ENCODE measurements at places on chromosomes 3 and 15. TPM values are rescaled to one million over a fixed set of nuclear protein-coding genes. Genes with fewer than 3 reads are reported as not detected.

TMCO5A gene
- total RNA-seq: not detected

GRCh38 chr15:101394654-101395053 is 94.9 kb downstream of the PCSK6 start:
- no peaks in the 10 kb centered on the region for H3K27me3 ChIP-seq
- no peaks in the 10 kb centered on the region for H3K36me3 ChIP-seq
- DNase-seq: no peak
- no peak overlapping the region for H3K27ac ChIP-seq
- no peak overlapping the region for H3K4me3 ChIP-seq

DNA sequence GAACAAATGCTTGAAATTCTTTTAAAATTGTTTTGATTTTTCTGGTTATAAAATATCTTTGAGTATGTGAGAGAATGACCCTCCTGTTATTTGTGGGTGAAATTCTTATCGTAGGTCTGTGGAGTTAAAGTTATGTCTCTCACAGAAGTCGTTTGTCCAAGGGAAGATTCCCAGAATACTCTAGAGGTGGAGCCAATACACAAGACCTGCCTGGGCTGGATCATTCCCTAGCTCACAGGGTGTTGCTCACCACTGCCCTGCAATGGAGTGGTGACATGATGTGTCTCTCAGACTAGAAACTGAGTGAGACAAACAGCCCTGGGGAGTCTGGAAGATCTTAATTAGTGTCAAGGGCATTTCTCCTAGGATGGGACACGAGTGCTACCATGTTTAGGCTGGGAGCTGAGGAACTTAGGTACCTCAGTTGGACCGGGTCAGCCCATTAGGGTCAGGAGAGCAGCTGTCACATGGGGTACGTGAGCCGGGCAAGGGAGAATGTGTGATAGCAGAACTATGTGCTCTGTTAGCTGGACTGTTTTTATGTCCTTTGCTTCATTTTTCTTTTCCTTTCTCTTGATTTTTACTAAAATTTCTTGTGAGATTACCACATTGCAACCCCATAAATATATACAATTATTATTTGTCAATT is 53.6 kb upstream of the MYO5C start:
- H3K36me3 ChIP-seq: peaks cover 26% of the 10 kb centered on the region
- no peaks in the 10 kb centered on the region for H3K4me1 ChIP-seq
- H3K27ac ChIP-seq: no peak overlapping the region
- H3K4me3 ChIP-seq: no peak overlapping the region
- no peak for DNase-seq

GOLGA8S gene
- total RNA-seq: not detected

- peak within 1 kb of the TSS; percentile 43 for H3K27ac ChIP-seq
- no peaks in the 10 kb centered on the region for H3K27me3 ChIP-seq
- H3K36me3 ChIP-seq: no peaks in the 10 kb centered on the region
- H3K4me1 ChIP-seq: peaks cover 30% of the 10 kb centered on the region
- H3K4me3 ChIP-seq: peak within 1 kb of the TSS; percentile 87
- DNase-seq: peak; percentile 36
These were observed at the start of gene CHST2 for GRCh38 chr3:143119009-143119914. TSS of gene CHST2 (plus strand) at chr3:143119771. CDS start at chr3:143120817, 1,046 bp downstream.

GRCh38 chr3:139455206-139455605 is 21.1 kb downstream of the RBP2 start:
- H3K4me1 ChIP-seq: no peaks in the 10 kb centered on the region
- no peaks in the 10 kb centered on the region for H3K27me3 ChIP-seq
- no peak overlapping the region for H3K4me3 ChIP-seq
- no peak for DNase-seq
- no peaks in the 10 kb centered on the region for H3K36me3 ChIP-seq

NMB gene
- 3.6 TPM for total RNA-seq

- H3K27ac ChIP-seq: no peak overlapping the region
- no peak overlapping the region for H3K4me3 ChIP-seq
- H3K27me3 ChIP-seq: no peaks in the 10 kb centered on the region
- no peaks in the 10 kb centered on the region for H3K36me3 ChIP-seq
- no peak for DNase-seq
These were observed 52.6 kb downstream of the MCF2L2 start for GRCh38 chr3:183375787-183376186.

DNA sequence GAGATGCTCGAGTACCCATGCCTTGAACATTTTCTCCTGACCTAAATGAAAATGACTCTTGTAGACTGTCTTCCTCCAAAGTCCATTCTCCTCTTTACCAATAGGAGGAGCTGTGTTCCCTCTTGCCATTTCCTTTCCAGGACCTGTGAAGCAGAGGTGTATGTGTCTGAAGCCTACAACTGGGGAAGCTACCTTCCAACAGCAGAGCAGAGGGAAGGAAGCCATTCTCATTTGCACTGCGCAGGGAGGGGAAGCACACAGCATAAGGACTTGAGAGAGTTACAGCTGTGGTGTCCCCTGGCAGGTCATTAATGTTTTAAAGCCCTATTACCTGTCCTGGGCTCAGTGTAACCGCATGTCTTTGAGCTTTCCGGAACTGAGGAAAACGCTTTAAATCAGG is 38.7 kb downstream of the HSPBAP1 start:
- H3K27me3 ChIP-seq: no peaks in the 10 kb centered on the region
- H3K27ac ChIP-seq: no peak overlapping the region
- no peaks in the 10 kb centered on the region for H3K36me3 ChIP-seq
- DNase-seq: no peak
- H3K4me3 ChIP-seq: no peak overlapping the region

DNA sequence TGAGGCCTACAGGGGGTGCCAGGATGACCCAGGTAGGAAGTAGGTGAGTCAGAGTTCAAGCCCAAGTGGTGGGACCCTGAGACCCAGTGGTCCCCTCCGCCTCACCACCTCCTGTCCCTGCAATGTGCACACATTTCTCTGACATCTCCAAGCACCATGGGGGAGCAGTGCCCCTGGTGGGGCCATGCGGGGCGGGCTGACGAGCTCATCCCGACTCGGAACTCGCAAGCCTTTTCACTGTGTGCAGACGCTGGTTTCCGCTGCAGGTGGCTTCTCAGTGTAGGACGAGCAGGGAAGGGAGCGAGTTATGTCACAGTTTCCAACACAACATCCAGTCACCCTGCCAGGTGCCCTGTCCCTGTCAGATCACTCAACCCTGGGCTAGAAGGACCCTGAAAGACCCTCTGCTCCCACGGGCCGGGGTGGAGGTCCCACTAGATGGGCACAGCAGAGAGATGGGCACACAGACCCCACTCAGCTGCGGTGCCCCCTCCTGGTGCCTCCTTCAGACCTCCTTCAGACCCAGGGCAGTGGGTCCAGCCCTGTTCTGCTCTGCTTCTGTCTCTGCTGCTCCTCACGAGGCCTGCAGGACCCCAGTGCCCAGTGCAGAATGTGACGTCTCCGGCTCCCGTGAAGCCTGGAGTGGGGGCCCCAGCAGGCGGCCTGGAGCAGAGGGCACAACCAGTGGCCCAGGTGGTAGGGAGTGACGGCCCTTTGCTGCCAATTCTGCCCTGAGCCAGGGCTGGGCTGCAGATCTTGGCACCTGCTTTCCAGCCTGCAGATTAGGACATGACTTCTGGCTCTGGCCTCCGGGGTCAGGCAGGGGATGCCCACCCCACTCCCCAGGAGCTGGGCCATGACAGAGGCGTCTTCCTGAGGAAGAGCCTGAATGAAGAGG is 102.0 kb upstream of the RPL32 start:
- no peak for DNase-seq
- H3K4me3 ChIP-seq: no peak overlapping the region
- no peaks in the 10 kb centered on the region for H3K27me3 ChIP-seq
- H3K4me1 ChIP-seq: peaks cover 19% of the 10 kb centered on the region
- H3K27ac ChIP-seq: no peak overlapping the region
- peaks cover 22% of the 10 kb centered on the region for H3K36me3 ChIP-seq

- peak; percentile 63 for DNase-seq
- no peaks in the 10 kb centered on the region for H3K36me3 ChIP-seq
- H3K27ac ChIP-seq: no peak overlapping the region
- peaks cover 13% of the 10 kb centered on the region for H3K4me1 ChIP-seq
These were observed 56.5 kb downstream of the MCTP2 start for GRCh38 chr15:94287794-94288246.
